Stimulated activated CD4-positive, alpha-beta T cell treated with anti-CD3 and anti-CD28 coated beads, Interleukin-1b, Interleukin-23, amount 100 ng/mL, for 1 hour (primary cell): ENCODE measurements at places on chromosomes 4 and X.
A peak's percentile ranks its signal among the peaks of the same experiment; 100 is the strongest.

GRCh38 chr4:55358246-55358645 lies 12.2 kb downstream of the SRD5A3 start:
- DNase-seq: no peak

DNA sequence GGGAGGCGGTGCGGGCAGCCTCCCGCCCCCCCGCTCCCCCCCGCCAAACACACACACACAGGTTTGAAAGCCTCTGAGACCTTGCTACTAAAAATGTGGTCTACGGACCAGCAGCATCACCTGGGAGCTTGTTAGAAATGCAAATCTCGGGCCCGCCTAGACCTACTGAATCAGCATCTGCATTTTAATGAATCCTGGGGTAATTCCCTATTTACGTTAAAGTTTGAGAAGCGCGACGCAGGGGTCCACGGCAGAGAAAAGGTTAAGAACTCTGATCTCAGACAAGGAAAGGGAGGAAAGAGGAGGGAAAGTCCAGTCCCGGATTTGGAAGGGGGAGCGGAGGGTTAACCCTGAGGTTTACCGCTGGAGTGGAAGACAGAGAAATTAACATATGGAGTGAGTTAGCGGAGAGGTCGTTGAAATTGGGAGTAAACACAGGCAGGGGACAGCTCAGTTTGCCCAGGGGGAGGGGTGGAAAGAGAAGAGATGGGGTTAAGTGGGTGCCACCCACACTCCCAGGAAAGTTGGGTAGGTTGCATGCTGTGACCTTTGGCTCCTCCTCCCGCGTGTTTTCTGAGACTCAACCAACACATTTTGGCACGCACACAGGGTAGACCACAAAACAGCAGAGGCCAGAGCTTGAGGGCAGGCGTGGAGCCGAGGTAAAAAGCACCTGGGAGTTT lies 483.6 kb downstream of the BCOR start:
- DNase-seq: peak; percentile 41

GRCh38 chr4:139814323-139815015 lies 148.8 kb downstream of the MGST2 start:
- DNase-seq: no peak

DNA sequence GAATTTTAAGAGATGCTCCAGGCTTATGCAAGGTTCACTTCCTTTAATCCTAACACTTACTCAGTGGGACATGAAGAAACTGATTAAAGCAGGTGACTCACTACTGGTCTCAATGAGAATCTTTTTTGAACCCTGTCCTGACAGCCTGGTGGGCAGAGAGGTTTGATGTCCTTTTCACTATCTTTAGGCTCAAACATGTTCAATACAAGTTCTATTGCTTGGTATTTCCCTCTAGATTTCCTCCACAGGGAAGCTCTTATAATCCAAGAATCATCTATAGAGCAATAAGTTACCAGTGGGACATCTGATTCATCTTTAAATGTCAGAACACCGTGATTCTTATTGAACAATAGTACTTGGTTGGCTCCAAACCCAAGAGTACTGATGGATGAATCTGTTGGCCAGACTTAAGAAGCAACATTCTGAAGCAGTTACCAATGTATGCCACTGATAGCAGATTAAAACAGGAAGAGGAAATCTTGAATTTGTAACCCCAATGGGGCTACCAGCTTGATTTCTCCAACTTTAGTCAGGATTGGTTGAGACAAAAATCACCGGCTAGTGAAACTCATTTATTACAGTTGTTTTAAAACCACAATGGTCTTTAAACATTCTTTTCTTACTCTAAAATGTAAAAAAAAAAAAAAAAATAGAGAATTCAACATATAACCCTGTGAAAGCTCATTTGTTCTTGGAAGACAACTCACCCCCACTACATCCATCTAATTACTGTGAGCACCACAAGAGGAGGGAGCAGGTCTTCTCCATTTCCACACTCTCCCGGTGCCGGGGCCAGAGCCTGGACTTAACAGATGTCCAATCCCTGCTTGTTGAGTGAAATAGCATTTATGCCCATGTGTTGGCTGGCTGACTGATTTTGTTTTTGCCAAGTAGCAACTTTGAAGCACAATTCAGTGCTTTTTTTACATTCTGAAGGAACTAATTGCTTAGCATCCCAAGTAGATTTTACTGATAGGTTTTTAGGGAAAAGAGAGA lies 43.3 kb downstream of the FGFBP1 start:
- no peak for DNase-seq

DNA sequence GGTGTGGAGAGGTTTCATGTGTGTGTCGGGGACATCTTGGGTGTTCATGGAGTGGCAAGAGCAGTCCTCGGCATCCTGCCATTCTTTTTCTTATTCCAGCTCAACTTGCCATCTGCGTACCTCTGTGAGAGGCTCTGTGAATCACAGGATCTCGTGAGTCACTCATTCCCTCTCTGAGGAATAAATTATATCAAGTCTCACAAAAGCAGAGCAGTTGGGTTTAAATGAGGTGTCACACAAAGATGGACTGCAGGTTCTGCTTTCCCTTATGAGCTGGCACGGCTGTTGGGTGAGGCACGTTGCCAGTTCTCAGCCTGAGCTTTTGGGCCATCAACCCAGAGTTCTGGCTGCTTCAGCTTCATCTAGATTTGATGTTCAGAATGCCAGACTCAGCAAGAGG lies 6.8 kb upstream of the OCIAD2 start:
- no peak for DNase-seq

GRCh38 chr4:4810092-4810774 lies 49.2 kb upstream of the MSX1 start:
- no peak for DNase-seq

GRCh38 chrX:47264483-47265173 lies 31.8 kb downstream of the USP11 start:
- DNase-seq: no peak

GRCh38 chr4:13938299-13938698 lies 310.8 kb upstream of the BOD1L1 start:
- no peak for DNase-seq

DNA sequence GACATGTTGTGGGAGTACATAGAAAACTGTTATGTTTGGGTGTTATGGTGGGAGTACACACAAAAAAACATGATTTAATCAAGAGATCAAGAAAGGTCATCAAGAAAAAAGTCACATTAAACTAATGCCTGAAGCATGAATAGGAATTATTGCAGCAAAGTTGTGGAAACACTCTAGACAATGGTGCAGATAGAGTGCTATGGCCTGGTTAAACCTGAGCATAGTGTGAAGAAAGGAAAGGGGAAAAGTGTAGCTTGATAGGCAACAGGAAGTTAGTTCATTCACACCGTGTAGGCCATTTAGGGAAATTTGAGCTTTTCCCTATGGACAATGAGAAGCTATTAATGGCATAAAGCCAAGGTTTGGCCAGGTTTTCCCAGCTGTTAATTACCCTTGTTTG lies 162.1 kb upstream of the EMCN start:
- DNase-seq: no peak

GRCh38 chr4:37381040-37381668 lies 136.6 kb downstream of the NWD2 start:
- no peak for DNase-seq

GRCh38 chr4:6749340-6750171 lies 33.0 kb upstream of the KIAA0232 start:
- DNase-seq: no peak

DNA sequence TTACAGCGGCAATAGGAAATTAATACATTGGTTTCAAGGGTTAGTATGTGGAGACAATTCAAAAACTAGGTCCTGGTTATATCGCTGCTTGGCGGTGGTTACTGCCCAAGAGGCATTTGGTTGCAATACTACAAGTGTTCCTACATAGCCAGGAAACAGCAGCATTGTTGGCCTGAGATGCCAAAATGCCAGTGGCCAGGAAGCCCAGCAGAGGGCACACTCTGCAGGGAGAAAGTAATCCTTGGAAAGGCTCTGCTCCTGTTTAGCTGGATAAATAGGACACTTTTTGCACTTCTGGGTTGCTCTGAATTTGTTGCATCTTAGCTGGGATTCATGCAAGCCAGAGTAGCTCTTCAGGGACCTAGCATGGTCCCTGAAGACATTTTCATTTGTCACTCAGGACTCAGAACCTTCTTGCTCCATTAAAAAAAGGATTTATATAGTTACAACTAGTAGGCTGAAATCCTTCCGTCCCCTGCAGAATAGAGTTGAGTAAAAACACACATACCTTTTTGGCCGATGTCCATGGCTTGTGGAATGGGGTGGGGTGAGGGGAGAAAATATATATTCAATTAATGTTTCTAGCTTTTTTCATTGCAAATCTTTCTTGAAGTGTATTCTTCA lies 8.1 kb upstream of the GPR119 start:
- no peak for DNase-seq

DNA sequence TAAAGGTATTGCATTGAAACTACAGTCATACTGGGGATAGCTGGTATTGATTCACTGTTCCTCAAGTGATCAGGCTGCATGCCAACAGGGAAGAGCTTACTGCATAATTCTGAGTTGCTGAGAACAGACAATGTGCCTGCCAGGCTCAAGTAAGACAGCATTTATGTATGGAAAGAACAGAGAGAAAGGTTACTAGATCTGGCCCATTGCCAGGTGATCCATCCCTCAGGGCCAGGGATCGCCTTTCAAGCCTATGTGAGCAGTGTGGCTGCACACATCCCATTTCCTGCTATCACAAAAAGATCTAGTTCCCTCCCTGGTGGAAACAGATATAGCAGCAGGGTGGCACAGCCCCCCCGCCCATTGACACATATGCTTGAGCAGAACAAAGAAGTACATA lies 254.0 kb downstream of the TMA16 start:
- no peak for DNase-seq

DNA sequence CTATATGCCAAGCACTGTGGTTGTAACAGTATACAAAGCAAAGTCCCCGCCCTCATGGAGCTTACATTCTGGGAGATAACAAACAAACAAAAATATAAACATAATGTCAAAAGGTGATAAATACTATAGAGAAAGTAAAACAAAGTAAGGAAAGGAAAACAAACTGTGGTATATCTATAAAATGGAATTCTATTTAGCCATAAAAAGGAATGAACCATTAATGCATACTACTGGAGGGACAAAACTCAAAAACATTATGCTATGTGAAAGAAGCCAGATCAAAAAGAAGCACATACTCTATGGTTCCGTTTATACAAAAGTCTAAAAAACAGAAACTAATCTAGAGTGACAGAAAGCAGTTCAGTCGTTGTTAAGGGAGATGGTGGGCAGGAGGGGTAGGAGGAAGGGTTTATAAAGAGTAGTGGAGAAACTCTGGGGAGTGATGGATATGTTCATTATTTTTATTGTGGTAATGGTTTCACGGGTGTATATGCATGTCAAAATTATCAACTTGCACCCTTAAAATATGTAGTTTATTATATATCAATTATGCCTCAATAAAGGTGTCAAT lies 31.5 kb downstream of the GPC3 start:
- no peak for DNase-seq

DNA sequence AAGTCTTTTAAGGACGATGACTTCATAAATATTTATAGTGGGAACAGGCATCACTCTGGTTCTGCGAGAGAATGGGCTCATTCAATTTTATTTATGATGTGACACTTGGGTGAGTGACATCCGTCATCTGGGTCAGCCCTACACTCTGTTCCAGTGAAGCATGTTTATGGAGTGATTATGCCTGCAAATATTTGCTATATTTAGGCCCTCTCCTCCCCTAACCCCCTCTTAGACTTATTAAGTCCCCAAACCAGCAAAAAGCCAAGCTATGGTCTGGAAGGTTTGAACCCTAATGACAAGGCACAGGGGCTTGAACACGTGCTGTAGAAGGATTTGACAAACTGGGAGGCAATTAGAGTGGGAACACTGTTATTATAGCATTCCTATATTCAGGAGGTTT lies 55.9 kb downstream of the C4orf51 start:
- DNase-seq: no peak

- no peak for DNase-seq
Measured at GRCh38 chrX:154968353-154968752, 54.2 kb downstream of the F8 start.

DNA sequence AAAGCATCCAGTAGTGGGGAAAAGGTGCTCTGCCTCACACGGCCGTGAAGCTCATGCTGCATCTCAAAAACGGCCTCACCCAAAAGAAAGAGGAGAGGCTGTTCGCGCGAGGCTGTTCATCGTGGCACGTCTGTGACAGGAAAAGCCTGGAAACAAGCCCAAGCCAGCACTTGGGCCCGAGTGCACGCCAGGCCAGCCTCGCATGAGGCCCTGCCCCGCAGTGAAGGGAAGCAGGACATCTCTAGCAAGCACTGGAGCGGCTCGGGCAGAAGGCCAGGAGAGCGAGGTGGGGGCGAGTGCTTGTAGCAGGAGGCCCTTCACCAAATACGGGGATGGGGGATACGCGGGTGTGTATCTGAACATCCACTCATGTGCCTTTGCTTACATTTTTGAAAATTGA lies 39.9 kb upstream of the MXD4 start:
- no peak for DNase-seq

- DNase-seq: no peak
Measured at GRCh38 chr4:70531981-70532380, 13.6 kb downstream of the AMTN start.

DNA sequence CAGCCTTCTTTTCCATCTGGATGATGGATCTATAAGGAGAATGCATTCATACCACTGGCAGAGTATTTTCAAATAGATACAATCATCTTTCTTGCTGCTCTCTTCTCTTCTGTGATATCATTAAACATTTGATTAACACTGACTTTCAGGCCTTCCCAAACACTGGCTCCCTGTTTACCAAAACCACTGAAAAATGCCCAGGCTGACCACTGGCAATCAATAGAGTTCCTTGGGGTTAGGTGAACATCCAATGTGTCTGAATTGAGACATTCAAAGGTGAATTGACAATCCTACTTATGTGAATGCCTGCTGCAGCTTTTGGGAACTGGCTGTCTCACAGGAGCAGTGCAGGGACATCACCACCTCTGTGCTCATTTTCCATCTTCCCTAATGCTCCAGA lies 168.3 kb downstream of the ENOX2 start:
- DNase-seq: no peak

DNA sequence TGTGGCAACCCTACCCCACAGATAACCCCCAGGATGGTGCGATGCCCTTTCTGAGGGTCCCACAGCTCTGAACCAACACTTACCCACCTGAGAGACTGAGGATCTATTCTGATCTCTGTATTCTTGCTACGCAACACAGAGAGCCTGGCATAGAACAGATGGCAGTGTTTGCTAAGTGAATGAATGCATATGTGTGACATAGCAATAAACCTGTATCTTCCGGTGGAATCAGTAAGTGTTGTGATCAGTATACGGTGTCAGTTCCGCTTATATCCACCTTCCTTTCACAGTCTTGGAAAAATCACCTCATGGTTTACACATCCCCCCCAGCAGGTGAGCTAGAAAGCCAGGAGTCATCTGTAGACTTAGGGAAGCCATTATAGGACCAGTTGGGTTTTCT lies 5.9 kb upstream of the HSD17B10 start:
- no peak for DNase-seq

DNA sequence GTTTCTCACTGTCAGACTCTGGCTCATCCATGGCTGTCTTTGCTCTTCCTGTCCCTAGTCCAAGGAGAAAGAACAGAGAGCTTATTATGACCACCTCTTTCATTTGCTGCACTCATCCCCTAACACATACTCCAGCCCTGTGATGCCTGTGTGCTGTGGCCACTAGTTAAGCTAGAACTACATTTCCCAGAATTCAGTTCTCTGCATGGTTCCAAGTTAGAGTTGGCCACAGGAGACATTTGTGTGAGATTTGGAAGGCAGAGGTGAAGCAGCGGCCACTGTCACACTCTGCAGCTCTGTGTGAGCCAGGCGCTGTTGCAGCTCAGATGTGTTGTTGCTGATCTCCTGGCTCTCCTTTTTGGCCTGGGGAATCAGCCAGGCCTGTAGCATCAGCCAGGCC lies 188.2 kb upstream of the ATP6AP2 start:
- no peak for DNase-seq
